ENCODE measurements at places on chromosomes 6 and 20. TPM values are rescaled to one million over a fixed set of nuclear protein-coding genes. Genes with fewer than 3 reads are reported as not detected.

- peaks cover 24% of the 10 kb centered on the region for H3K4me1 ChIP-seq
- H3K27ac ChIP-seq = peak overlapping the region; percentile 53
- peak overlapping the region; percentile 40 for H3K4me3 ChIP-seq
- no peaks in the 10 kb centered on the region for H3K36me3 ChIP-seq
- DNase-seq = peak; percentile 63
Observed at GRCh38 chr6:119077643-119078375, 655 bp downstream of the FAM184A start.

DNA sequence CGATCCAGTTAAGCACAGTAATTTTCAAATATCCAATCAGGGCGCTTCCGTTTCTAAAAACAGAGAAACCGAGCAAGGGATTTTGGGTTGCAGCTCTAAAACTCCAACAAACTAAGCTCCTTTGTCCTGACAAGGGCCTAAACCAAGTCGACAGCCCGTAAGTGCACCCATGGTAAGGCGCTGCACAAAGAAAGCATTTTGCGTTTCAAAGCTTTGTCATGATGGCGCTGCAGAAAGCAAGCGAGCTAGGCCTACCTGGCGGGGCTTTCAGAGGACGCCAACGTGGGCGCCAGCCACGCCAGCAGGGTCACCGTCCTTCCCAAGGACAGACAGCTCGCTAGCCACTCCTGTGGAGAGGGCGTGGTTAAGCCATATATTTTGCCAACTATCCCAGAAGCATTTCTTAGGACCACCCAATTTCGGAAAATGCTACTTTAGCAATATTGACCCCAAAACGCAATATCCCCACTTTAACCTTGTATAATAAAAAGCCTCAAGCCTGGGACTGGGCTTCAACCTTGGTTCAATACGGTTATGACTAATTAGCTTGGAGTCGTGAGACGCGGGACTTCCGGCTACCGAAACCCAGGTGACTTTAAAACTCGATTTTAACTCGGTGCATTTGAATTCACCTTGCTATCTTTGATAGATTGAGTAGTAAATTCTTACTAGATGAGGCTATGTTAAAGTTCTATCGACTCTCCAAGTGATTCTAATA is 53.8 kb downstream of the TRIM38 start:
- H3K27ac ChIP-seq = peak overlapping the region; percentile 92
- no peaks in the 10 kb centered on the region for H3K27me3 ChIP-seq
- H3K4me1 ChIP-seq = peaks cover 30% of the 10 kb centered on the region
- peaks cover 22% of the 10 kb centered on the region for H3K36me3 ChIP-seq

The SLC4A11 gene
- total RNA-seq = 2.8 TPM

The TGM3 gene
- not detected for total RNA-seq

The OVOL2 gene
- not detected for total RNA-seq

DNA sequence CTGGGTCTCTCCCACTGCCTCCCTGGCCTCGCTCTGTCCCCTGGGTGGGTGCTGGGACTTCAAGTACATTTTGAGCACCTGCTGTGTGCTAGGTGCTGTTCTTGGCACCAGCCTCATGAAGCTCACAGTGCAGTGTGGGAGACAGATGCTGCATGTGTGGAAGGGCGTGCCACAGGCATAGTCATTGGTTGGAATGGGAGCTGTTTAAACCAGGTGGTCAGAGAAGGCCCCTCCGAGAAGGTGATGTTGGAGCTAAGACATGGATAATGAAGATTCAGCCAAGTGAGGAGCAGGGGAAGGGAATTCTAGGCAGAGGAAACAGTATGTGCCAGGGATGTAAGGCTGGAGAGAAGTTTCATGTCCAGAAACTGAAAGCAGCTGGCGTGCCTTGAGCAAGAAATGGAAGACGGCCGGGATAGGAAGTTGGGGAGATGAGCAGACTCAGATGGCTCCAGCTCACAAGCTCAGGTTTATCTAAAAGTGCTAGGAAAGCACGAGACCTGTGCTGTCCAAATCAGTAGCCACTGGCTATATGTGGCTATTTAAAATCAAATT is 9.9 kb downstream of the LPIN3 start:
- no peak overlapping the region for H3K4me3 ChIP-seq
- no peaks in the 10 kb centered on the region for H3K27me3 ChIP-seq
- no peaks in the 10 kb centered on the region for H3K36me3 ChIP-seq
- no peak for DNase-seq
- H3K4me1 ChIP-seq = no peaks in the 10 kb centered on the region

DNA sequence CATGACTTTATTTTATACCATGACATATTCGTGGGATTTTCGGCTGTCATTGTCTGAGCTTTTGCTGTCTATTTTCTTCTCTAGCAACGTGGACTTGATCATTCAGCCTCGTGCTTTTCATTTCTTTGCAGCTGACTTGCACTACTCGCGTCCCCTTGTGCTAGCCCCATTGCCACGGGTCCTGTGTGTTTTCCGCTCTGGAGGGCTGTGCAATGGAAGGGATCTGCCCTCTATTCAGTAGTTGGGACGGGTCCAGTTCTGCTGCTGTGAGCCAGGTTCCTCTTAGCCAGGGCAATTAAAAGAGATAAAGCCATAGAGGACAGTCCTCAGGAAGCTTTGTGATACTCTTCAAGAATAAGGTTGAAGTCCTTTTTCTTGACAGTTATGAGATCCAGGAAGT is 17.6 kb downstream of the NEDD9 start:
- no peak for DNase-seq
- H3K4me1 ChIP-seq = peaks cover 75% of the 10 kb centered on the region
- H3K36me3 ChIP-seq = peaks cover 80% of the 10 kb centered on the region
- H3K4me3 ChIP-seq = no peak overlapping the region
- no peak overlapping the region for H3K27ac ChIP-seq

The GABRR2 gene
- 0.18 TPM for total RNA-seq

GRCh38 chr20:46913329-46914044 is 18.8 kb downstream of the EYA2 start:
- H3K27ac ChIP-seq = no peak overlapping the region
- no peak for DNase-seq
- H3K4me1 ChIP-seq = no peaks in the 10 kb centered on the region
- no peaks in the 10 kb centered on the region for H3K36me3 ChIP-seq

- H3K27me3 ChIP-seq = peaks cover 15% of the 10 kb centered on the region
- H3K36me3 ChIP-seq = peaks cover 12% of the 10 kb centered on the region
- H3K27ac ChIP-seq = peak overlapping the region; percentile 69
- H3K4me1 ChIP-seq = peaks cover 18% of the 10 kb centered on the region
Observed at GRCh38 chr20:652615-653109, 338 bp downstream of the SRXN1 start.

- DNase-seq = no peak
- peaks cover 2% of the 10 kb centered on the region for H3K27me3 ChIP-seq
- H3K4me1 ChIP-seq = peaks cover 4% of the 10 kb centered on the region
- no peak overlapping the region for H3K27ac ChIP-seq
Observed at GRCh38 chr6:90859612-90860011, 272.7 kb upstream of the MAP3K7 start.

DNA sequence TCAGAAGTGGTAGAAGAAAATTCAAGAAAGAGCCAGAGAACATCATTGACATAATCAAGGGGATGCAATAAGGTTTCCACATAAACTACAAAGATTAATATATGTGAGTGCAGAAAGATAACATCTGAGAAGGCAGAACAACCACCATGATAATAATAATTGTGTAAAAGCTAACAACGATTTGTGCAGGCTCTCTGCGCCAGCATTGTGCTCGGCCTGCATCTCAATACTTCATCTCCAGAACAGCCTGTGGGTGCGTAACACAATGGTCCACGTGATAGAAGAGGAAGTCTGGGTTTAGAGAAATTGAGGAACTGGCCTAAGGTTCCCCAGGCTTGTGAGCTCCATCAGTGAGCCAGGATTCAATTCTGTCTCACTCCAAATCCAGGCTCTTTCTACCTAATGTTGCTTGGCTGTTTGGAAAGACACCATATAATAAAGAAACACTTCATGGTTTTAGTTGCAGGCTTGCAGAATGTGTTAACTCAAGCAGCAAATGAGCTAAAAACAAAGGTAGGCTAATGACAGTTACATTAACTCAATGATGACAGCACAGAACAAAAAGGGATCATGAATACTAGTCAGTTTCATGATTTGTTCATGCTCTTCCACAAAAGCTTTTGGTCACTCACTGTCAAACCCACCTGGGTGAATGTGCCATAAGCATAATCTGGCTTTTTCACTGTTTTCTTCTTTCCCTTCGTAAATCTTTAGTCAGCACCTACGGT is 71.2 kb downstream of the LY86 start:
- H3K27ac ChIP-seq = peak overlapping the region; percentile 93
- H3K27me3 ChIP-seq = no peaks in the 10 kb centered on the region
- H3K36me3 ChIP-seq = peaks cover 30% of the 10 kb centered on the region
- no peak for DNase-seq
- peak overlapping the region; percentile 60 for H3K4me3 ChIP-seq

GRCh38 chr20:23387118-23387443 is 25.1 kb downstream of the GZF1 start:
- no peak overlapping the region for H3K4me3 ChIP-seq
- peaks cover 19% of the 10 kb centered on the region for H3K4me1 ChIP-seq
- H3K27ac ChIP-seq = no peak overlapping the region
- DNase-seq = no peak
